Stimulated activated CD8-positive, alpha-beta memory T cell treated with anti-CD3 and anti-CD28 coated beads, Interleukin-7, amount 100 ng/mL, for 48 hours (primary cell): ENCODE measurements at places on chromosomes 16 and 17.
A peak's percentile ranks its signal among the peaks of the same experiment; 100 is the strongest.

- DNase-seq = peak; percentile 41
Measured at GRCh38 chr16:11297492-11298142, 16.5 kb upstream of the PRM1 start.

DNA sequence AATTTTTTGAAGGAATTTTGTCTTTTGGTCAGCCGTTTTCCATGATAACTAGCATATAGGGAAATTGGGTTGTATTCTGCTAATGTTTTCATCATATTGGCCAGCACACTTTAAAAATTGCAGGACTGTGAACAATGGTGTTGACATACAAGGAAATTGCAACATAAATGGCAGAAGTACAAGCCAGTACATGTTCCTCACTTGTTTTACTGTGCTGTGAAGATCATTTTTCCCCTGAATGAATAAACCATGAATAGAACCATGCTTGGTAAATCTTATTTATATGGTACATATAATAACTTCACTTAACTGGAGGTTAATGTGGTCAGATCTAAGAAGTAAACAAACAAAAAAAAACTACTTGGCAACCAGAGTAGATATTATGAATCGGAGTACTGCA, 22.8 kb downstream of the OMG start:
- DNase-seq = no peak

DNA sequence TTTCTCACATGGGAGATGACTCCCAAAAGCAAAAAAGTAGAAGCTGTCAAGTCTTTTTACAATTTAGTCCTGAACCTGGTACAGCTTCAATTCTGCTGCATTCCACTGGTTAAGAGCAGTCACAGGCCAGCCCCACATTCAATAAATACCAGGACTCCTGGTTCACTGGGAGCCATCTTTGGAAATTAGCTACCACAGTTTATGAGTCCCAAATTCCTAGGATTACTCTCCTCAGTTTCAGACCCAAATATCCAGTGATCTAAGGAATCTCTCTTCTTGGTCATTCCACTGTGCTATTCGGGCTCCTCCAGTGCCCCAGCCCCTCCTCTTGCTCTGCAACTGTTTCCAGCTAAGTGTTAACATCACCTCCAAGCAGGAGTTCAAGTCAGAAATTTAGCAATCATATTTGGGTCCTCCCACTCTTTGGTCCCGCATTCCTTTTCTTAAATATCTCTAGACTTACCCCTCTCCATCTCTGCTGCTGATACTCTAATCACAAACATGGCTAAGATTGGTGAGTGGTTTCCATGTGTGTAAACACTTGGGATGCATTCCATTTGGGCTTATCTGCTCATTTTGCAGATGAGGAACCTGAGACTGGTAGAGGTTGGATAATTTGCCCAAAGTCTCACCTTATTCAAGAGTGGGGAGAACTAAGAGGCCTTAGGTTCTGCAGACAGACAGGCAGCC, 9.6 kb upstream of the WIPF2 start:
- DNase-seq = no peak

- no peak for DNase-seq
Measured at GRCh38 chr17:34584805-34585416, 5.5 kb downstream of the TMEM132E start.

DNA sequence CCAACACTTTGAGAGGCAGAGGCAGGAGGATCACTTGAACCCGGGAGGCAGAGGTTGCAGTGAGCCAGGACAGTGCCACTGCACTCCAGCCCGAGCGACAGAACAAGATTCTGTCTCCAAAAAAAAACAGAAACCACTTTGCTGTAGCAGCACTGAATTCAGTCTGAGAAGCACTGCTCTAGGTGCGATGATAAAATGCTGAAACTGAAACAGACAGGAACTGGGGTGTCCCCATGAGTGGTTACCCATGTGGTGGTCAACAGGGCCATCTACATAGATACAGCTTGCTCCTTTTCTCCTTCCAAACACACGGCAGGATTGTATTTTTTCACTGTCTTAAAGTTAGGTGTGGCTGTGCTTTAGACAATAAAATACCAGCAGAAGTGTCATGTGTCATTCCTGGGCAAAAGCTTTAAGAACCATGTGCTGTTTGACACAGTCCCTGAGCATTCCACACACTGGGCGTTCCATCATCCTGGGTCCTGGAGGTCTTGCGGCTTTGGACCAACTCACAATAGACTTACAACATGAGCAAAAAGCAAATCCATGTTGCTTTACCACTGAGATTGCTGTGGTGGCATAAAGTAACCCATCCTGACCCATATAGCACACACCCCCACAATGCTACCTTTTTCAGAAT, 11.5 kb downstream of the GAS7 start:
- no peak for DNase-seq

DNA sequence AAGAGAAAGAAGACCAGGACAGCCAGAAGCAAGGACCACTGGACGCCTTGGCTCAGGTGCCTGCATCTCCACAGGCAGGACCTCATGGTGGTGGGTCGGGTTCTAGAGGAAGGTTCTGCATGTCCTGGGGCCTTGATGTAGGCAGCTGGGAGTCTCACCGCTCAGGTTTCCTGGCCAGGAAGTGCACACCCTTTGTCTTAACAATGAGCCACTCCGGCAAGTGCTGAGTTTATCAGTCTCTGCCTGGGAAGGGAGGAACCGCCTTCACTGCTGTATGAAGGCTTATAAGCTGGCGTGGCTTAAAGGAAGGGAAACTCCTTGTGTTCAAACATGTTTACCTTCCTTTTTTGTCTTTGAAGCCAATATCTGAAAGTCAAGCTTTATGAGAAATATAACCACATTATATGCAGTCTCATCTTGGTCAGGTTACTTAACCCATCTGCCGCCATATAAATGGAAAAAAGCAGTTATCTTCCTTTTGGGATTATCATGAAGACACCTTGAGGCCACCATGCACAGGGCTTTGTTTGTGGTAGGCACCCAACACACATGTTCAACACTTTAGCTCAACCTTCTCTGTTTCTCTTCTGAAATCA, at the start of gene ST6GALNAC1:
ST6GALNAC1 (minus strand) TSS at position 205 of the 596 bp plus-strand sequence; CDS start at position 86, 119 bp downstream.
- no peak for DNase-seq
